ENCODE measurements at places on chromosomes 1 and 21. TPM values are rescaled to one million over a fixed set of nuclear protein-coding genes. Genes with fewer than 3 reads are reported as not detected.
A peak's percentile ranks its signal among the peaks of the same experiment; 100 is the strongest.

- DNase-seq = no peak
Observed at GRCh38 chr1:20233394-20233793, 47.1 kb upstream of the PLA2G2C start.

DNA sequence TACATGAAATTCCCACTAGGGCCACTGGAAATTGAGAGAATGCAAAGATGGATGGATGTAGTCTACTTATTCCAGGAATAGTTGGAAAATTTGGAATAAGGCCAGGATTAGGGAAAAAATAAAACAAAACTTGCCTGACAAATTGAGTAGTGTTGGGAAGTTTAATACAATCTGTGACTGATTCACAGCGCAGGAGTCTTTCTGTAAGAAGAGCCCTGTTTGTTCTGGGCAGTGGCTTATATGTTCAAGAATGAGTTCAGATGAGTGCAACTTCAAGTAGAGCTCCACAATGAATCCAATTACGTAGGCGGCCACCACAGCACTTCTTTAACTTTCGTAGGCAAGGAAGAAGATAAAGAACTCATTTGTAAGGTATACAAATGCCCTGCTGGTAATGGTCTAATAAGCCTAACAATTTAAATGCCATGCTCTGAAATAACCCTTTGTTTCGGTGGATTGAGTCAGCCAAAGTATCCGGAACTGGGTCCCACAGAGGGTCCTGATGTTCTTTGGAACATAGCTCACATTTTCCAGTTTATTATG, 47.1 kb upstream of the KCNE1 start:
- no peak for DNase-seq

- DNase-seq = no peak
Observed at GRCh38 chr1:166933633-166934032, 41.7 kb downstream of the ILDR2 start.

GRCh38 chr1:16944038-16944437, 22.3 kb downstream of the CROCC start:
- DNase-seq = no peak

DNA sequence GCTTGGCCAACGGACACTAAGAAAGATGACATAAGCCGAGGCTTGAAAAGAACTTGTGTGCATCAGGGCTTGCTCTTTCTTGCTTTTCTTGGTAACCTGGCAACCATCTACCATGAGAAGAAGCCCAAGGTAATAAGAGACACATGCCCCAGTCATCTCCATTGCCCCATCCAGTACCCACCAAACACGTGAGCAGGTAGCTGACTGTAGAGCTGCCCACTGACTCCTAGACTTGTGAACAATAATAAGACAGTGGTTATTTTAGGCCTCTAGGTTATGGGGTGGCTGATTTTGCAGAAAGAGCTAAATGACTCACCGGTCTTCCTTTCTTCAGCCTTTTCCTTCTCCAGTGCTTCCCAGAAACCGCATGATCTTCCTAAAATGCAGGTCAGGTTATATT, 105.0 kb upstream of the JUN start:
- DNase-seq = no peak

- no peak for DNase-seq
Observed at GRCh38 chr1:215228193-215228592, 145.7 kb downstream of the KCNK2 start.

DNA sequence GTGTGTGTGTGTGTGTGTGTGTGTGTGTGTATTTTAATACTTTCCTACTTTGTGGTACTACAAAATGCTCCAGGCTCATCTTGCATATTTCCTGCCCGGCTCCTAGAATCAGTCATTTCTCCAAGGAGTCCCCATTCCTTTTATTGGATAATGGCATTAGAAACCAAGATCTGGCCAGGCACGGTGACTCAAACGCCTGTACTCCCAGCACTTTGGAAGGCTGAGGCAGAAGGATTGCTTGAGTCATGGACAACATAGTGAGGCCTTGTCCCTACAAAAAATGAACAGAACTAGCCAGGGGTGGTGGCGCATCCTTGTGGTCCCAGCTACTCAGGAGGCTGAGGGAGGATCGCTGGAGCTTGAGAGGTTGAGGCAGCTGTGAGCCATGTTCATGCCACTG, 20.3 kb downstream of the EPB41 start:
- DNase-seq = no peak

DNA sequence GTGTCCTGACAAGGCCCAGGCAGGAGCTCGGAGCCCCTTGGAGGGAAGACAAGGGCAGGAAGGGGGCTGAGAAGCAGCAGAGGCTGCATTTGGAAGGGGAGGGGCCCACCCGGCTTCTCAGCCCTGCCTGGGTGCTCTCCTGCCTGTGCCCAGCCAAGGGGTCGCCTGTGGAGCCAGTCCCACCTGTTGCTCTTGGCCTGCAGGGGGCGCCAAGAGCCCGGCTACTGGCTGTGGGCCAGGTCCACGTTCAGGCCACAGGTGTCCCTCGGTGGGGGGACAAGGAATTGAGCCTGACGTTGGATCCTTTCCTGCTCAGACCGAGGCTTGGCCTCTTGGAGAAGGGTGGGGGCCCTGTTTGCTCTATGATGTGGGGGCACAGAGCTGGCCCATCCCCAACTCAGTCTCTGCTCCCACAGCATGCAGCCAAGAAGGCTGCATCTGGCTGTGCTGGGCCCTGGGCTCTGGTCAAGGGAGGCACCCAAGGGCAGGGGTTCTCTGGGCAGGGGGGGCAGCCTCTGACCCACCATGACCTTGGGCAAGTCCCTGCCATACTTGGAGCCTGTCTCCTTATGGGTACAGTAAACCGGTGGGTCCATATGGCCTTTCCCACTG, 10.9 kb downstream of the WNT4 start:
- no peak for DNase-seq

DNA sequence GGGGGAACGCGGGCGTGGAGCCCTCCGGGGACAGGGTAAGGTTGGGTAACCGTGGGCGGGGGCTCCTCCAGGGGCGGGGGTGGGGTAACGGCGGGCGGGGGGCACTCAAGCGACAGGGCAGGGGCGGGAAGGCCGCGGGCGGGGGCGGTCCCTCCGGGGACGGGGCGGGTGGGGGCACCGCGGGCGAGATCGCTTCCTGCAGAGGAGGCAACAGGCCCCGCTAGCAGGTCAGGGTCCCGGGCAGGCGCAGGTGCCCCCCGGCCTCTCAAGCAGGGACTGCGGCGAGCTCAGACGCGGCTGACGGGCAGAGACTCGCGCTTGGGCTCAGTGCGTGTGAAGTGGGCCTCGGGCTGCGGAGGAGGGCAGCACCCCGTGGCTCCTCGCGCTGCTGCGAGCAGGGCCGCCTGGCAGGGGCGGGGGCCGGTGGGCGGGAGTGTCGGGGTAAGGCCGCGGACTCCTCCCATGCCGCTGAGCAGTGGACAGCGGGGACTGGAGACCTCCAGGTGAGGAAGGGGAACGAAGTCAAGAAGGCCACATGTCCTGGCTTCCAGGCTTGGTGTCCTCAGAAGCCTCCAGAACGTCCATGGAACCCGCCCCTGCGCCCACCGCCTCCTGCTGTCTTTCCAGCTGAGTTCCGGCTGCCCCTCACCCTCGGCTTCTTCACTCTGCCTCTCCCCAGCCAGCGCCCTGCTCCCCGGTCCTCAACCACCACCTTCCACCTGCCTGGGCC, 627 bp upstream of the GNB1 start:
- DNase-seq = peak; percentile 49

- no peak for DNase-seq
Observed at GRCh38 chr1:46489169-46489637, 433 bp upstream of the DMBX1 start.

DNA sequence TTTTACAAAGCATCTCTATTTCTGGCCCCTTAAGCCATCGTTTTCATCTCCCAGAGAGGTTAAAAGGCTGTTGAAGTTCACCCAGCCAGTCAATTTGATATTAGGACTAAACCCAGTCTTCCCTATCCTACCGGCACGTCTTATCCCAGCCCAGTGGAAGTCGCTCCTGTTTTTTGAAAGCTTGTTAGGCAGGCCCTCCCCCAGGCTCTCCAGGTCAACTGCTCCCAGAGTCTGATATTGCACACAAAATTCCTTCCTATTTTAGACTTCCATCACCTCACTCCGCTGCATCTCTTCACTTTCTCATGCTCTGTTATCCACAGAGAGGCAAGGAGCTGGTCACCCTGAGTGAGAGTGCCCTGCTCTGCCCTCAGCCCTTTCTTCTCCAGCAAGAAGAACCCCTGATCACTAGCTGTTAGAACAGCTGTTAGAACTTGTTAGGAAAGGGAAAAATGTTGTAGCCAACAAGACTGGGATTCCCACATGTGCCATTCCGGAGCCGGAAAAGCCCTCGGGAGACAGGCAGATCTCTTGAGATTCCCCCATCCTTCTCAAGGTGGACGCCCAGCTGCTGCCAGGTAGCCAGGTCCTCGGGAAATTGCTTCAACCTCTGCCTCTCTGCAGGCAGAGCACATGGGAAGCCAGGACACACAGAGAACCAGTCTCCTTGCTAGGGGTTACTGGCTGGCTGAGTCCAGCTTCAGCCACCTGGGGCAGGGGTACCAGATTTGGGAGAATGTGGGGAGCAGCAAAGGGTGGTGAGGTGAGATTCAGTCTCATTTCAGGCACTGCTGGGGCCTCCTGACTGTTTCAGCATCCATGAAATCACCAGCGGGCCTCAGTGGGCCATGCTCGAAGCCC, 25.7 kb downstream of the PLXNA2 start:
- no peak for DNase-seq

DNA sequence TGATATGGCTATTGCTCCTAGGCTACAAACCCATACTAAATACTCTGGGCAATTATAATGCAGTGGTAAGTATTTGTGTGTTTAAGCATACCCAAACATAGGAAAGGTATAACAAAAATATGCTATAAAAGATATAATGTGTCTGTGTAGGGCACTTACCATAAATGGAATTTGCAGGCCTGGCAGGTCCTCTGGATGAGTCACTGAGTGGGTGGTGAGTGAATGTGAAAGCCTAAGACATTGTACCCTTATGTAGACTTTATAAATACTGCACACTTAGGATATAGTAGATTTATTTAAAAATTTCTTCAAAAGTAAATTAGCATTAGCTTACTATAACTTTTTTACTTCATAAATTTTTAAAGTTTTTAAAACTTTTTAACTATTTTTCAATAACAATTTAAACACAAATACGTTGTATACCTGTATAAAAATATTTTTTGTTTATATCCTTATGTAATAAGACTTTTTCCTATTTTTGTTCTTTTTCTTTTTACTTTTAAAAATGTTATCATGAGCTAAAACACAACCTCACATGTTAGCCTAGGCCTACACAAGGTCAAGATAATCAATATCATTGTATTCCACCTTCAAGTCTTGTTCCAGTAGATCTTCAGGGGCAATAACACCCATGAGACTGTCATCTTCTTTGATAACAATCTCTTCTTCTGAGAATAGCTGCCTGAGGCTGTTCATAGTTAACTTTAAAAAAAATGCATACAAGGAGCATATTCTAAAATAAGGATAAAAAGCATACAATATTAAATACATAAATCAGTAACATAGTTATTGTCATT, 306.3 kb upstream of the RGS18 start:
- no peak for DNase-seq

DNA sequence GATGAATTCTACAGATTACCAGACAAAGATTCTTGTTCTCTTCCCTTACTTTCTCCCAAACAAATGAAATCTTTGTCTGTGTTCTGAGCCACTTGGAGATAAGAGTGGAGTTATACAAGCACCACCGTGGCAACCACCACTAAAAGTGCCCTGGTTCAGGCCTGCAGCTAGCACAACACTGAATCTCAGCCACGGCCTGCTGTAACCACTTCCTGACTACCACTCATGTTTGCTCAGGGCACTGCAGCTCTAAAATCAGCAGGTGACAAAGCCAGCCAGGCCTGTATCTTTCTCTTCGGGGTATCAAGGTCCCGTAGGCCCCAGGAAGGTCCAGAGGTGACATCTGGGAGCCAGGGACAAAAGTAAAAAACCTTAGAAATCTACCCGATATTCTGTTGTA, 3.2 kb upstream of the OR2T6 start:
- DNase-seq = no peak

GRCh38 chr1:164589961-164590507, 31.1 kb downstream of the PBX1 start:
- no peak for DNase-seq

Gene CR1
- polyA plus RNA-seq = 1.2 TPM

Gene LCE1C
- polyA plus RNA-seq = not detected

Gene ARHGAP30
- 2.1 TPM for polyA plus RNA-seq

Gene FMO2
- polyA plus RNA-seq = 1.4 TPM

Gene ALPL
- 3.5 TPM for polyA plus RNA-seq

Gene PGLYRP4
- 5.6 TPM for polyA plus RNA-seq

Gene AMY1A
- polyA plus RNA-seq = not detected

Gene TNFRSF1B
- 9.7 TPM for polyA plus RNA-seq

Gene CD1B
- polyA plus RNA-seq = not detected
